A549 (cell line): ENCODE measurements at places on chromosomes 2 and 18. TPM values are rescaled to one million over a fixed set of nuclear protein-coding genes. Genes with fewer than 3 reads are reported as not detected.

The SUMO1 gene
- 260 to 316 TPM (median 309 TPM) in 3 replicates for polyA plus RNA-seq

The ATL2 gene
- 77.5 to 83.0 TPM (median 77.6 TPM) in 3 replicates for polyA plus RNA-seq

The IL36RN gene
- not detected in 3 replicates for polyA plus RNA-seq

The KCNJ13 gene
- polyA plus RNA-seq = not detected in 3 replicates

The IL37 gene
- polyA plus RNA-seq = not detected in 3 replicates

The ZEB2 gene
- polyA plus RNA-seq = 3.3 to 4.2 TPM (median 3.8 TPM) in 3 replicates

The CCT7 gene
- 750 to 850 TPM (median 838 TPM) in 3 replicates for polyA plus RNA-seq

The CYP27A1 gene
- 0.10 to 0.14 TPM (median 0.11 TPM) in 3 replicates for polyA plus RNA-seq

The PLCD4 gene
- polyA plus RNA-seq = 0.83 to 1.7 TPM (median 1.2 TPM) in 3 replicates

The SLC1A4 gene
- polyA plus RNA-seq = 9.1 to 10.4 TPM (median 9.5 TPM) in 3 replicates

The ASTL gene
- polyA plus RNA-seq = not detected in 3 replicates

The ANKRD29 gene
- 12.4 to 17.4 TPM (median 17.2 TPM) in 3 replicates for polyA plus RNA-seq
